Muscle of leg (tissue), 16 donors: ENCODE measurements at places on chromosomes 12 and 14.
A peak's percentile ranks its signal among the peaks of the same experiment; 100 is the strongest.

- DNase-seq, result peak; percentile 60
These were observed 31.4 kb upstream of the C12orf76 start for GRCh38 chr12:110079477-110080400.

DNA sequence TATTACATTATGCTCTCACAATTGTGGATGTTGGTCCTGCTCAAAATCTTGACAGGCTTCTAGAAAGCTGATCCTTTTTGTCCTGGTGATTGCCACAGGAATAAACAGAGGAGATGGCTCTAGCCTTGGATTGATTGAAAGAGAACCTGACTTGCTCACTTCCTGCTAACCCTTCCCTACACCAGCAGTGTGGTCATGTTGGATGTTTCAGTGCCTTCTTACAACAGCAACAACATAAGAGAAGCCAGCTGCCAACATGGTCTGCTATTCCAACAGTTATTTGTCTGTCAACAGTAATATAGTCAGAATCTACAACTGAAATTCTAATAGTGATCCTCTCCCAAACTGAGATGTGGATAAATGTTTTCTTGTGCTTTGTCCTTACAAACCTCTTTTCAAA is 311.6 kb upstream of the DIO2 start:
- no peak for DNase-seq

GRCh38 chr14:102231476-102232347 is 73.3 kb downstream of the MOK start:
- no peak for DNase-seq

- no peak for DNase-seq
These were observed 21.3 kb downstream of the GPR68 start for GRCh38 chr14:91223028-91223783.

DNA sequence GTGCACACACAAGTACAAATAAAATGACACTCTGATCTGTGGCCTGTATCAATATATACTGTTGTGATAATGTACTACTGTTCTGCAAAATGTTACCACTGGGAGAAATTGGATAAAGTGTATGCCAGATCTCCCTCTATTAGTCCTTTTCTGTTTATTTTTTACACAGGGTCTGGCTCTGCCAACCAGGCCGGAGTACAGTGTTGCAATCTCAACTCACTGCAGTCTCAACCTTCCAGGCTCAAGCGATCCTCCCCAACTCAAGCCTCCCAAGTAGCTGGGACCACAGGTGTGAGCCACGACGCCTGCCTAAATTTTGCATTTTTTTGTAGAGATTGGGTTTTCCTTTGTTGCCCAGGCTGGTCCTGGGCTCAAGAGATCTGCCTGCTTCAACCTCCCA is 1.9 kb downstream of the NT5DC3 start:
- no peak for DNase-seq
